ENCODE measurements at places on chromosomes 5 and 9.
A peak's percentile ranks its signal among the peaks of the same experiment; 100 is the strongest.

DNA sequence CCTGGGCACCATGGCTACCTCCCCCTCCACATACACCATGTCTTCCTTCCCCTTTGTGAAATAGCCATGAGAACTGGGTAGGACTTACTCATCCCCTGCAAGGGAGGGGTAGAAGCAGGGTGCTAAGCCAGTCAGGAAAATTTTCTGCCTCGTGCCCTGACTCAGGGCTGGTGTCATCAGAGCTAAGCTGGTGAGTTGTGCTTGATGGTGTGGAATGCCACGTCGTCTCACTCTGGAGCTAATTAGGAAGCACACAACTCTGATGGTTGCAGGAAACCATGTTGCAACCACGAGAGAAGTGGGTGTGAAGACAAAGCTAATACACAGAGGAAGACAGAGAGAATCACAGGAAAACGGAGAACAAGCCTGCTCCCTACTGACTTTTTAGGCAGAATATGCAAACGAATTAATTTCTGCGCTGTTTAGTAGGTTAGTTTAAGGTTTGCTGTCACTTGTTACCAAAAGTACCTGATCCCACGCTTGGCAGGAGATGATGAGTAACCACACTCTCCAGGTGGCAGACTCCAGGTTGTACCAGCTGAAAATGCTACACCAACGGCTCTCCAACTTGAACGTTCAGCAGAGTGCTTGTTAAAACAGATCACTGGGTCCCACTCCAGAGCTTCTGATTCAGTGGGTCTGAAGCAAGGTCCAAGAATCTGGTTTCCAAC lies 54.5 kb downstream of the STK10 start:
- DNase-seq, result no peak

- no peak for DNase-seq
Measured at GRCh38 chr5:40678026-40678425, 1.7 kb upstream of the PTGER4 start.

DNA sequence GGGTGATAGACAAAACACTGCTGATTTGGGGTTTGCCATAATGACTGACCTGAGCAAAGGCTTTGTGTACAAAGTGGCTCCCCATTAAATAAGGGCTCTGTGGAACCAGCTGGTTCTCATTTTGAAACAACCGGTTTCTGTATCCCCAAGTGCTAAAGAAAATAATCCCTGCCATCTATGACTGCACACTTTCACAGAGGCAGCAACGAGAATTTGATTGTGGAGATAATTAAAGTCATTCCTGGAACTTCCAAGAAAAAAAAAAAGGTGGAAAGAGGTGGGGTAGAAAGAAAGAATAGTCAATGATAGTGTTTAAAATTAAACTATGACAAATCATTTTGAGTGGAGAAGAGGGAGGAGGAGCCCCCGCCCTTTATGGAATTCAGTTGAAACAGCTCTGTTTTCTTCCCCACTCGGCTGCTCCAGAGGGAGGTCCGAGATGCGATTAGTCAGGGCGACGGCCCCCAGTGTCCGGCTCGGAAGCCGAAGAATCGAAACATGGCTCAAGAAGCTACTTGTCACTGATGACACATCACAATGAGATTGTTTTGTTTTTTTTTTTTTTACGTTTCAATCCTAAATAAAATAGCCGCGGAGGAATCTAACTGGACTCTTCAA lies 38.4 kb downstream of the EBF1 start:
- DNase-seq, result no peak

DNA sequence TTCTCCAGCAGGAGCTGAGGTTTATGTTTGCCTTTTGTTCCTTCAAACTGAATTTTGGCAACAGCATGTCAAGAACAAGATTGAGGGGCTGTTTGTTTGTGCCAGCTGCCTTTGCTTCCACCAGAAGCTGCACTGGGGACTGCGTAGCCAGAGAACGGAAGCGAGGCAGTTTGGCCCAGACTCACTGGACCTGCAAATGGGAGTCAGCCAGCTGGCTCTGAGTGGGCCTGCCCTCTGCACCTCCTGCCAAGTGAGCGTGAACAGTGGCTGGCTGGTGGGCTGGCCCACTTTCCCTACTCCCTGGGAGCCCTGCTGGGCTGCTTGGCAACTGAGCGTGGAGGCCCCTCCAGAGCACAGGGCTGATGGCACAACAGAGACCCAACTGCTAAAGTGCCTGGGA lies 111.6 kb downstream of the GALNT10 start:
- no peak for DNase-seq

DNA sequence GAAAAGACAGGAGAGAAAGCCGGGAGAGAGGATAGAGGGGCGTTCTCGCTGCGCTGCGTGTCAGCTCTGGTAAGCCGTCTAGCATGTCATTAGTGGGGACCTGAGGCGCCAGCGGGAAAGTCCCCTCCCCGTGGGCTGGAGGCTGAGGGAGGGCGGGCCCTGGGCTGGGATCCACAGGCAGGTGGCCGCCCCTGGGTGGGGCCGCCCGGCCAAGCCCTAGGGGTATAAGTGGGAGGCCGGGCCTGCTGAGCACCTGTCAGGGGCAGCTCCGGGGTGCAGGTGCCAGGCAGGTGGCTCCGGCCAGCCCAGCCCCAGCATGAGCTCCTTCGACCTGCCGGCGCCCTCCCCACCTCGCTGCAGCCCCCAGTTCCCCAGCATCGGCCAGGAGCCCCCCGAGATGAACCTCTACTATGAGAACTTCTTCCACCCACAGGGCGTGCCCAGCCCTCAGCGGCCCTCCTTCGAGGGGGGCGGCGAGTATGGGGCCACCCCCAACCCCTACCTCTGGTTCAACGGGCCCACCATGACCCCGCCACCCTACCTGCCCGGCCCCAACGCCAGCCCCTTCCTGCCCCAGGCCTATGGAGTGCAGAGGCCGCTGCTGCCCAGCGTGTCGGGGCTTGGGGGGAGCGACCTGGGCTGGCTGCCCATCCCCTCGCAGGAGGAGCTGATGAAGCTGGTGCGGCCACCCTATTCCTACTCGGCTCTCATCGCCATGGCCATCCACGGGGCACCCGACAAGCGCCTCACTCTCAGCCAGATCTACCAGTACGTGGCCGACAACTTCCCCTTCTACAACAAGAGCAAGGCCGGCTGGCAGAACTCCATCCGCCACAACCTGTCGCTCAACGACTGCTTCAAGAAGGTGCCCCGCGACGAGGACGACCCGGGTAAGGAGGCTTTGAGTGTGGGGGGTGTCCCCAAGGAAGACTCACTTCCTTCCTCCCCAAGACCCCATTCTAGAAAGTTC lies at the start of gene FOXI1:
TSS of gene FOXI1 (plus strand) at position 256 of the 970 bp plus-strand sequence. CDS start at position 317, 61 bp downstream.
- no peak for DNase-seq

DNA sequence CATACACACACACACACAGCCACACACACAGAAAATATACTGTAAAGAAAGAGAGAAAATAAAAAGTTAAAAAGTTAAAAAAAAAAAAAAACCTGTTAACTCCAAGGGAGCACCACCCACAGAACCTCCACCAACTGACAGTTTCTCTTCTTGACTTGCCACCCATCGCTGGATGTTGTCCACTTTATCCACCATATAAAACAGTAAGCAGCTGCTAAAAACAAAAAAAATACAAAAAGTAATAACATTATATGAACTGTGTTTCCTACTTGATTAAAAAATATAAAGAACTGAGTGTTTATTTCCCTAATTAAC lies 1.2 kb downstream of the PURA start:
- no peak for DNase-seq

- DNase-seq, result peak; percentile 71
Measured at GRCh38 chr5:76104027-76104426, 20.8 kb downstream of the SV2C start.

DNA sequence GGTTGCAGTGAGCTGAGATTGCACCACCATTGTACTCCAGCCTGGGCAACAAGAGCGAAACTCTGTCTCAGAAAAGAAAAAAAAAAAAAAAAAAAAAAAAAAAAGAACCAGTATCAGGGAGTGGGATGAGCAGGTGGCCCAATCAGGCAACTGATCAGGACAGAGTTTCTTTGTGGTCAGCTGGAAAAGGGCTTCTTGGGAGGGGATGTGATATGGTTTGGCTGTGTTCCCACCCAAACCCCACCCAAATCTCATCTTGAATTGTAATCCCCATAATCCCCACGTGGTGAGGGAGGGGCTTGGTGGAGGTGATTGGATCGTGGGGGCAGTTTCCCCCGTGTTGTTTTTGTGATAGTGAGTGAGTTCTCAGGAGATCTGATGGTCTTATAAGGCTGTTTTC lies 4.7 kb upstream of the GCNT1 start:
- DNase-seq, result no peak

DNA sequence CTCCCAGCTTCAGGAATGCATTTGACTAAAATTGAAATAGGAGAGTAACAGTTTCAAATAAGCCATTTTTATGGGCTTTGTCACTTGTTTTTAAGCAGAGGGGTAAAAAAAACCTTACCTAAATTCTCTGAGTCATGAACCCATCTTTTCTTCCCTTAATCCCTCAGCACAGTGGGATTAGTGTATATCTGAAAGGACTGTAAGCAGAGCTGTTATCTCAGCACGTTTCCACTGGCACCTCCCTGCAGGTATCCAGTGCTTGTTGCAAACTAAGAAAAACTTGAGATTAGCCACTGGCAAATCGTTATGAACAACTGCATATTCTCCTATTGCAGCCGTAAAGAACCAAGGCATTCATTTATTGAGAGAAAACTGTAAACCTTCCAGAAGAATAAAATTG lies 872.7 kb downstream of the EFNA5 start:
- DNase-seq, result no peak

DNA sequence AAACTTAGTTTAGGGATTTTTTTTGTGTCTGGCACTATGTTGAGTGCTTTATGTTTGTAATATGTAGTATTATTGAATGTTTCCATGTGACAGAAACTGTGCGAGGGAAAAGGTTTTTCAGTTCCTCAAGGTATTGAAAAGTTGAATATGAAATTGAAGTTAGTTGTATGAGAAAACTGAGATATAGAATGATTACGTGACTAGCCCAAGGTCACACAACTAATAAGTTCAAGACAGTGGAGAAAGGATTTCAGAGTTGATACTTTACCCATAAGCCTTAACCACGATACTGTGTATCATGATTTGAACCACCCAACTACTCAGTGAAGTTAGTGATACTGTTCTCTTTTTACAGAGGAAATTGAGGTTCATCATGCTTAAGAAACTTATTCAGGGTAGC lies 5.7 kb downstream of the NIPBL start:
- no peak for DNase-seq

GRCh38 chr9:103116246-103116645 lies 121.1 kb downstream of the CYLC2 start:
- DNase-seq, result no peak

DNA sequence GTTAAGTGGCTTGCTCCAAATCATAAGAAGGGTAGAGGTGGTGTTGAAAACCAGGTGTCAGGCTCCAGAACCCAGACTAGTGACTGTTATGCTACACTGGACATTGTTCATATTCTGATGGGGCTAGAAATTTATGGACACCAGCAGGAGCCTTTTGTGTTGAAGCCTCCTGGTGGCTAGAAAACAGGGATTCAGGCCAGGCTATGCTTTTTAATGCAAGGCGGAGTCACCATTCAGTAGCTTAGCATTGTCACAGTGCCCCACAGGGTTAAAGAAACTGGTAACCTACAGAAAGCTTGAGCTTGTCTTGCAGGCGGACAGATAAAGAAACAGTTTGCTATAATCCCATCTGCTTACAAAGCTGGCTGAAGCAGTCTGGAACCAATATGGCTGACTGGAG lies 23.0 kb upstream of the GOLM1 start:
- DNase-seq, result no peak

GRCh38 chr5:91941588-91941987 lies 558.5 kb upstream of the ARRDC3 start:
- no peak for DNase-seq

GRCh38 chr5:32098890-32099310 lies 75.2 kb downstream of the GOLPH3 start:
- no peak for DNase-seq

DNA sequence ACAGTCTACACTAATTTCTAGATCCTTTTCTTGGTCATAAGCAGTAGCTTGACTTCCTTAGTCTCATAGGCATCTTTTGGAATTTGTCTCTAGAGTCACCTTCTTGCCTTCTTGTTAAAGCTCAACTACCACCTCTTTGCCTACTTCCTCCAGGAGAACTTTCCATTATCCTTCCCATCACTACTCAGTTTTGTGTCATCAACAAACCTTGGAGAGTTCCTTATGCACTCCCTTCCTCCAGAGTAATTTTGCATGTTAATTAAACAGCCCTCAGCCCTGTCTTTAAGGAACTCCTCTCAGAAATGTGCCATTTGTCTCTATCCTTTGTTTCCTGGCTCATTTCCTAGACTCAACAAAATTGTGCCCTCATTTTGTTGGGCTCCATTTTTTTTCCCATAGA lies 4.2 kb upstream of the EPB41L4B start:
- DNase-seq, result no peak

DNA sequence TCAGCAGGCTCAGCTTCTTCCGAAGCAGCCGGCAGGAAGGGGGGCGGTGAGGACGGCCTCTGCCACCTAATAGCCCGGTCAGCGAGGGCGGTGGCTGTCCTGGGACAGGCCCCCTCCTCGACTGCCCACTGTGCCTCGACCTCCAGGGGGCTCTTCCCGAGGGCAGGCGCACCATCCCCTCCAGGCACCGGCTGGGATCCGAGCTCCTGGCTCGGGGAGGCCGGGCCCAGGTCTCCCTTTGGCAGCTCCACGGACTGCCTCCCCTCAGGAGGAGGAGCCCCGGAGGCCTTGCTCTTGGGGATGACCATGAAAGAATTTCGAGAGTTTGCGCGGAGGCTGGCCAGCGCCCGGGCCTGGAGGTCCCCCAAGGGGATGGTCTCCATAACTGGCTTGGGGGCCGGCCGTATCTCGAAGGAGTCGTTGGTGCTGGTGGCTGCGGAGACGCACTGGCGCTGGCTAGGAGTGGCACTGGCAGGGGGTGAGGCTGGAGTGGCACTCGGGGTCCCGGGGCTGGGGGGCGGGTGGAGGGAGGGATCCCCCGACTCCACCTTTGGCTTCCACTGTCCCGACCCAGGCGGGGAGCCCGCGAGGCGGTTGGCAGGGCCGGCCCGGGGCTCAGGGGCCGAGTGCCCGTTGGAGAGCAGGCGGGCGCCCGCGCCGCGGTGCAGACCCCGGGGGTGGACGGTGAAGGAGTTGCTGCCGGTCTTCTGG lies 975 bp downstream of the TPRN start:
- DNase-seq, result no peak

DNA sequence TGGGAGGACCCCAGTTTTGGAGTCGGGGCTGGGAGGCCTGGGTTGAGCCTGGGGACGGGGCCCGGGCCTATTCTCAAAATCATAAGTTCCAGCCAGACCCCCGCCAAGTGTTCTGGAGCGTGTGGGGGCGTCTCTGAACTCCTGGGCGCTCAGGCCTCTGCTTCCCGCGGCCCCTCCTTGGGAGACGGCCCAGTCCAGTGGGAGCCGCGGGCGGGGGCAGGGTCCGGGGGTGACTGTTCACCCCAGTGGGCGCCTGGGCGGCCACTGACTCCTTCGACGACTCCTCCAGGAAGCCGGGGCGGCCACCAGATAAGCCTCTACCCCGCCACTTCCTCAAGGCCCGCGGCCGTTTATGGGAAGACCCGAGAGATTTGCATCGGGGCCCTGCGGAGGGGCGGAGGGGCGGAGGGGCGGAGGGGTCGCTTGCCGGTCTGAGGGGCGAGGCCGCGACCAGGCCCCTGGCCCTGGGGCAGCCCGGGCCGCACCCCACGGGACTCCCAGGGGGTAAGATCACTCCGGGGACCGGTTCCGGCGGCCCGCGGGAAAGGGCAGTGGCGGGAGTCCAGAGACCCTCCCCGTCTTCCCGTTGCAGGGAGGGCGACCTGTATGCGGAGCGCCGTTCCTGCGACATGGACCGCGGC lies 655 bp downstream of the TOR4A start:
- no peak for DNase-seq

GRCh38 chr9:114446672-114447450 lies 58.4 kb downstream of the WHRN start:
- DNase-seq, result no peak

GRCh38 chr5:76594107-76594506 lies 29.1 kb downstream of the F2RL2 start:
- no peak for DNase-seq

GRCh38 chr5:84255315-84255714 lies 129.4 kb downstream of the EDIL3 start:
- no peak for DNase-seq
